ENCODE measurements at places on chromosomes 7 and 10. TPM values are rescaled to one million over a fixed set of nuclear protein-coding genes. Genes with fewer than 3 reads are reported as not detected.

DNA sequence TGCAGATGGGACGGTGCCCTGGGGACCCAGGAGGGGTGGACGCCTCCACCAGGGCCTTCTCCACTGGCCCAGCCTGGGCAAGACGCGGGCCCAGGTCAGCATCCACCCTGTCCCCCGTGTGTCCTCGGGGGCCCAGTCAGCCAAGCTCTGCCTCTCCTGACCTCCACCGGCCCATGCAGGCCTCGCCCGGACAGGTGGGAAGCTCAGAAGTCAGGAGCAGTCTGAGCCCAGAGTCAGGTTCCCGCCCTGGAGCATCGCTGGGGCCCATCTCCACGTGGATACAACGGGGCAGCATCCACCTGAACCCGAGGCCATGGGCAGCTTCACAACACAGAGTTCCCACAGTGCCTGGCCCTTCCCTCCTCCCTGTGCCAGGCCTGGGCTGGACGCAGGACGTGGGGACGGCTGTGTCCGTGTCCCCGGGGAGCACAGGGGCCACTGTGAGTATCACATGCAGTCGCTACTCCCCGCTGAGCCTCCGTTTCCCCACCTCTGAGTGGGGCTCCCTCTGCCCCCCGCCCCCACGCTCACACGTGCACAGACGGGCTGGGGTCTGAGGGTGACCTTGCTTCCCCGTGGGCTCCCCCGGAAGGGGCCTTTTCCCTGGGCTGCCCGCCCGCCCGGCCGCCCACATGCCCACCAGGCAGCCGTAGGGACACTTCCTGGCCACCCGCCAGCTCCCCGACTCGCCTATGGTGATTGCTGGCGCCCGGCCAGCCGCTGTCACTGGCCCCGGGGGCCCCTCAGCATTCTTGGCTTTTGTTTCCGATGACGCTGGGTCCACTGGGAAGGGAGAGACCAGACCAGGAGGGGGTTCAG is 64.3 kb downstream of the PDGFA start:
- peak; percentile 60 for DNase-seq

DNA sequence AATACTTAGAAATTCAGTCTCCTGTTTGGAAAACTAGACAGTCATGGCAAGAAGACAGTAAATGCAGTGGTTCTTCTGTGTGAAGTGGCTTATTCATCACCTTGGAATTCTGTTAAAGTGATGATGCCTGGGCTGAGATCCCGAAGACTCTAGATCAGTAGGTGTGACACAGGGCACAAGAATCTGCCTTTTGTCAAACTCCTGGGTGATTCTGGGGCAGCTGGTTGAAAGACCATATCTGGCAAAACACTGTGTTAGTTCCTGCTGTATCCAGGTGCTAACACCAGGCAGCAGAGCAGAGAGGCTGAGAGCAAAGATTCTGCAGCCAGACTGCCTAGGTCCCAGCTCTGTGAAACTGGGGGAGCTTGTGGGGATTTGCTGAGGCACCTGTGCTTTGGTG is 26.5 kb downstream of the MRC1 start:
- DNase-seq = no peak

DNA sequence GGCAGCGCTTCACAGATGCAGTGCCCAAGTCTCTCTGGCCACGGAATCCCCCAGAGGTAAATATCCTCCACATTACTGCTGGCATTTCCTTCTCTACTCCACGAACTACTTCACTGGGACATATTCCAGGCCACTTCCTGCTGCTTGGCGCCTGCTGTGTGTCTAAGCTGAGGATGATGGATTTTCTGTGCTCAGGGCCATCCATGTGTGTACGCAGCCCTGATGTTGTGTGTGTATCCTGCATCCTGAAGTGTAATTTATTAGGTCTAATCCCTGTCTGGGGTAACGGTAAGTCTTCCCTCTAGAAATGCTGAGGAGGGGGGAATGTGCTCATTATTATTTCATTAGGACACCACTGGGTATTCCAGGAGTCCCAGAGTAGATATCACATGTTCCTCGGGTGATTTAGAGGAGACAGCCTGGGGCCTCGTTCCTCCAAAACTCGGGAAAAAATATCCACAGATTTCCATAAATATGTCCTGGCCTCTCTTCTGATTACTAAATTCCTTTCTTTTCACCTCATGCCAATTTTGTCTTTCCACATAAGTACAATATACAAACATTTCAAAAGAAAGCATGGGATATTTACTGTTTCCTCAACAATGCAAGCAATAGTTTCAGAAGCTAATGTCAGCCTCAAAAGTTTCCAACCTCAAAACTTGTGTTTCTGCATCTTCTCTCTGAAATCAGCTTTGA is 25.5 kb upstream of the HABP2 start:
- no peak for DNase-seq

GRCh38 chr10:46000538-46000937 is 28.2 kb downstream of the TIMM23 start:
- DNase-seq = no peak

DNA sequence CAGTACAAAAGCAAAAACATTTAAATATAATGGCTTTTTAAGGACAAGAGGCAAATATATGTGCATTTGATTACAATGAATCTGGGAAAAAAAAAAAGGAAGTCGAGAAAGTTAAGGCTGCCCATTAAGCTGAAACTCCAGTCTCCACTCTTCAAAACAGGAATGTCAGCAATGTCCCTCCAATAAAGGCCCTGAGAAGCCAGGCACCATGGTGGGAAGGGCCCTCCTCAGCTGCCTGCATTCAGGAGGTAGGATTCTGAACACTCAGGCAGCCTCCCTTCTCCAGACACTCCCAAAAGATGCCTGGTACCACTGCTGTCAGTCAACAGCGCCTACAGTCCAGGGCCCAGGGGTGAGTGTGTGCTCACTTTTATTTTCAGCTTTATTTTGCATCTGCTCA is 121.3 kb upstream of the MGMT start:
- no peak for DNase-seq

OR2A14 gene
- not detected for total RNA-seq

GRCh38 chr10:92110039-92110794 is 180.7 kb downstream of the CPEB3 start:
- no peak for DNase-seq

Measured in Right ventricle myocardium inferior (tissue), 1 donor.